ENCODE measurements at places on chromosomes 5 and 9.

GRCh38 chr9:22035591-22036011 is 26.5 kb upstream of the CDKN2B start:
- no peak for DNase-seq

DNA sequence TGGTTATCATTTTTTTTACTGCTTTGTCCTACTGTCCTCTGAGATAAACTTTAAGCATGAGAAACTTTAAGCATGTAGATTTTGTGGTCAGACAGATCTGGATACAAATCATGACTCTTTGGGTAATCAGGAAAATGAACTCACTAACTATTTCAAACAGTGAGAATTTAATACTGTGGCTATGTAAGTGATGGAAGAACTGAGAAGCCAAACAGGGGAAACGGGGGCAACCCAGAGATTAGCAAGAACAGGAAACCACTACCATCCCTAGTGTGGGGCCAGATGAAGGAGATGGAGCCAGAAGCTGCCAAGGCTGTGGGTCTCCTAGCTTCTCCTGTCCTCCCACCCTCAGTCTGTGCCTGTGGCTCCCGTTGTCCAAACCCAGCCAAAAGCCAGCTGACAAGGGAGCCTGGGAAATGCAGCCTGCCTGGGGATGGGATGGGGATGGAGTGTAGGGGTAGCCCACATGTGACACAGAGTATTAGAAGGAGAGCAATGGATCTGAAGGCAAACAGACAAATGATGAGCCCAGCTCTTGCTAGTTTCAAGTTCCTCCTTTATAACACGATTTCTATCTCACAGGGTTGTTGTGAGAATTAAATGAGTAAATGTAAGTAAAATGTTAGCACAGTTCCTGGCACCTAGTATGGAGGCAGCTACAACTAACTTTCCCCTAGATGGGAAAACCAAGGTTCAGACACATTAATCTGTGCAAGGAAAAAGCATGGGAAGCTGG is 27.7 kb upstream of the CDC23 start:
- DNase-seq: no peak

DNA sequence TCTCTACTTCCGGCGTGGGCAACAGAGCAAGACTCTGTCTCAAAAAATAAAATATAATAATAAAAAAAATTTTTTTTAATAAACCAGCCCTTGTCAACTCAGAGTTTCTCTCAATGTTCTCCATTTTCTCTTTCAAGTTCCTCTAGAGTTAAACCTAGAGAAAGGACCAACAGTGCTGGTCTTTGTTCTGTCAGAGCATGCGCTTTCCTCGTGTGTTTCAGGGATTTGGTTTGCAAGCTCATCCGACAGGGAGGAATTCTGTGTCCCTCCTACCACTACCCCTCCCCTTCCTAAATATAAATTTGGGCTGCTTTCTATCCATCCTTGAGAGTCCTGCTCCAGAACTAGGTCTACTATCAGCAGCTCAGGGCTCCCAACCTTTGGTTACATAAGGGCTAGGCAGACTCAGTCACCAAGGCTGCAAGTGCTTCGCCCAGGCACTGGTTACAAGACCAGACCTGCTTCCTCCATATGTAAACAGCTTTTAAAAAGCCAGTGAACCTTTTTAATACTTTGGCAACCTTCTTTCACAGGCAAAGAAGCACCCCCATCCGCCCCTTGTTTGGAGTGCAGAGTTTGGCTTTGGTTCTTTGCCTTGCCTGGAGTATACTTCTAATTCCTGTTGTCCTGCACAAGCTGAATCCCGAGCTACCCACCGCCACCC is 13.5 kb downstream of the SETX start:
- no peak for DNase-seq

DNA sequence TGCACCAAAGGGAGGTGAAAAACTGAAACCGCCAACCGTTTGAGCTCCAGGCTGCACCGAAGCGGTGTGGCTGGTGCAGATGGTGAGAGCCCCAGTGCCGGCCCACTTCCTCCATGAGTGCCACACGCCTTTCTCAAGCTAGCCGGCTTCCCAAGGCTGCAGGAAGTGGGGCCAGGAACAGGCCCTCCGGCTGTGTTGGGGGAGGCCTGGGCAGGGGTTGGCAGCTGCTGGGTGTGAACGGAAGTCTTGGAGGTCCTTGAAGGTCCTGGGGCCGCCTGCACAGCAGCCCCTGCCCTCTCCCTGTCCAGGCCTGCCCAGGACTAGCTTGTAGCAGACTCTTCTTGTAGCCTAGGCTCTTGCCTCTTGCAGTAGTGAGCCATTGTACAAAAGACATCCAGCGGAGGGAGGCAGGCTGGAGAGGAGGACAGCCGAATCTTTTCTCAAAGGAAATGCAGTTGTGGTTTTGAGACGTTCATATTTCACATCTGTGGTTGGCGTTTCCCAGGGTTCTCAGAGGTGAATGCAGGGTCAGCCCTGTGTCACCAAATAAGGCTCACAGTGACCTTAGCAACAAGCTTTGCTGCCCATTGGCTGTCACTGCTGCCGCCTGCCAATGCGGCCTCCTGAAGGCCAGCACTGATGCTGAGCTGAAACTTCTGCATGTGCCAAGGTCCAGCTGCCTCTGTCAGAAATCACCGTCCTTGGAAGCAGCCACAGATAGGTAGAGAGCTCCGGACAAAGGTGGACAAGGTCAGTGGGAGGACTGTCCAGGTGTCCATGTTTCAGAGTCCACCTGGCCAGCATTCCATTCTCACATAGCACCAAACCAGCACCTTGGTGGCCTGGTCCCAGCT is 23.9 kb downstream of the IRF1 start:
- no peak for DNase-seq

- no peak for DNase-seq
These were observed 13.4 kb downstream of the IRF1 start for GRCh38 chr5:132476876-132477781.

GRCh38 chr5:163938595-163938994 is 433.2 kb downstream of the MAT2B start:
- no peak for DNase-seq

DNA sequence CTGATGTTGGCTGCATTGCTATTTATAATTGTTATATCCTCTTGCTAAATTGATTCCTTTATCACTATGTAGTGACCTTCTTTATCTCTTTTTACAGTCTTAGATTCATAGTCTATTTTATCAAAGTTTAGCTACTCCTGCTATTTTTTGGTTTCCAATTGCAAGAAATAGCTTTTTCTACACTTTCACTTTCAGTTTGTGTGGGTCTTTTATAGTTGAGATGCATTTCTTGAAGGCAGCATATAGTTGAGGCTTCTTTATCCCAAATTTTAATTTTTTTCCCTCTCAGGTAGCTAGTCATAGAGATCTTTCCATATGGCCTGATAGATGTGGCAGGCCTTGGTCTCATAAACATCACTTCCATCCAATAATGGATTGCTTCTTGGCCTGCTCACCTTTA is 228.5 kb downstream of the COMMD10 start:
- no peak for DNase-seq

DNA sequence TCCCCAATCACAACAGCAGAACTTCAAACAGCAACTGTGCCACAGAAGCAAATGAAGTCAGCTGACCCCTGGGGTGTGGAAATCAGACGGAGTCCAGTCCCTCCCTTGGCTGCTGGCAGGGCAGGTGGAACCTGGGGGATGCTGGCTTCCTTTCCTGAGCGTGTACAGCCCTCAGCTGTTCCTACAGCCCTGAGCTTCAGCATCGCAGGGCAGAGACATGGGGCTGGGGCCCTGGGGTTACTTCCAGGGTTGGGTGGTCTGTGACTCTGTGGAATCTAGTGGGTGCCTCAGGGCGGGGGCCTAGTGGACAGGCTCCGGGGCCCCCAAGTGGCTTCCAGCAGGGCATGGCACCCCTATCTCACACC is 7.3 kb upstream of the RXRA start:
- DNase-seq: no peak

- no peak for DNase-seq
These were observed 122.1 kb upstream of the FBXL17 start for GRCh38 chr5:108503986-108504385.

DNA sequence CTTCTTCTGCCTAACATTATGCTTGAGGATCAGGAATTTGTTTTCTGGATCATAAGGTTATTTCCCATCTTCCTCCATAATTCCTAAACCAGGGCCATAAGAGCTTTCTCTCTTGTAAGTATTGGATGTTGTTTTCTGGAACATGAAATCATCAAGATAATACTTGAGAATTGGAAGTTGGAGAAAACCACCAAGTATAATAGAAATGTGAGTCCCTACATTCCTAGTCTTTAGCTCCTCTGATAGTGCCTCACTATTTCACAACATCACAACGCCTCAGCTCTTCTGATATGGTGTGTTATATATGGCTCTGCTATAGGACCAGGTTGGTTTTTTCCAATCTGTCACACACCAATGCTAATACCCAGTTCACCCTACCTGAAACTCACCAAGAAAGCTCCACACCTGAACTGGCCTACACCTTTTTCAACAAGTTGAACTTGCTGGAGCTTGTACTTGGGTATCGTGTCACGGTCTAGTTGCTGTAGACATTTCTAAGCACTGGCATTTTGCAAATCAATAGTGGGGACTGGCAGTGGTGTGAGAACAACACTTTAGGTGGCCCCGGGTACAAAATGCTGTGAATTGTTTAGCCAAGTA is 141.1 kb downstream of the ACTBL2 start:
- DNase-seq: no peak

GRCh38 chr5:87210743-87211142 is 56.9 kb upstream of the RASA1 start:
- no peak for DNase-seq

GRCh38 chr9:88006511-88007290 is 32.4 kb upstream of the CDK20 start:
- DNase-seq: peak; percentile 13

GRCh38 chr9:100352201-100352726 is 478 bp downstream of the TEX10 start:
- peak; percentile 27 for DNase-seq

GRCh38 chr9:117839862-117840261 is 135.7 kb downstream of the TLR4 start:
- no peak for DNase-seq

DNA sequence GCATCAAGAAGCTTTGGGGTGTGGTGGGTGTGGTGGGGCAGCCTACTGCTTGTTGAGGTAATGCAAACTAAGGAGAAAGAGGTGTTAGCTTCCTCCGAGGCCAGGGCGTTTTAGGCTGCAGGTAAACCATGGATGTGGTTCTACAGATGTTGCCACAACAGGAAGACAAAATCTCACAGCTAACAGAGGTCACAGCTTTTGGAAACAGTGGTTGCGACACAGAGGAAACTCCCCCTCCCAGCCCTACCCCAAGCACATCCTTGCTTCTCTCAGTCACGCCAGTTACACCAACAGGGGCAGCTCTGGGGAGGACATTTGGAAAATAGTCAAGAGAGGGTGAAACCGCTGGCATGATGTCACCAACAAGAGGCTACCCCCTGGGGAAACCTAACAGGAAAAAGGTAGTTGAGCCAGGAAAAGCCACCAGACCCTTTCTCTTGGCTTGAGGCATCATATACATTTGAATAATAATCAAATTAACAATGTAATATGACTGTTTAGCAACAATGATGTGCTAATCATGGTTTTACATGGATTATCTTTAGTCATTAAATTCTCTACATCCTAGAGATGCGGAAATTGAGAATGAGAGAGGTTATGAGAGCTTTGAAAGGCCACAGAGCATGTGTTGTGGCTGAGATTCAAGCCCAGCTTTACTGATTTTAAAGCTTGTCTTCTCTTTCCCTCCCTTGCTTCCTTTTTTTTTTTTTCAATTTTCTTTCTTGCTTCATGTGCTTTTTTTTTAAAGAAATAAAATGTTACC is 82.2 kb upstream of the IL12B start:
- DNase-seq: peak; percentile 27

- DNase-seq: no peak
These were observed 25.0 kb upstream of the C5orf47 start for GRCh38 chr5:173963867-173964441.

- no peak for DNase-seq
These were observed 46.2 kb upstream of the TUSC1 start for GRCh38 chr9:25724424-25724823.

- DNase-seq: no peak
These were observed 247.2 kb downstream of the CEMIP2 start for GRCh38 chr9:71521132-71521531.

DNA sequence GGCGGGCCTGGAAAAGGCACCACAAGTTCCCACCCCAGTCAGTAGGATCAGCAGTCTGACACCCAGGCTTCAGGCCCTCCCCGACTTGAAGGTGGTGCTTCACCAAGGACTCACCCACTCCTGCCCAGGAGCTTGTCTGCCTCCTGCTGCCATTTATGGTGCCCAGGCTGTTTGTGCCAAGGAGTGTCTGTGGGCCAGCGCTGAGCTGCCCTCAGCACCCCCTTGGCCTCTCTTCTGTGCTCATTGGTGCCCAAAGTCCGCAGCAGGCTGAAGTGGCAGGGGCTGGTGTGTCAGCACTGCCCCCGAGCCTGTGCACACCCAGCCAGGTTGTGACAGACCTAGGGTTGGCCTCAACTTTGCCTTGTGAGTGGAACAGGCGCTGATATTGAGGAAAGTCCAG is 23.5 kb downstream of the JMY start:
- no peak for DNase-seq

DNA sequence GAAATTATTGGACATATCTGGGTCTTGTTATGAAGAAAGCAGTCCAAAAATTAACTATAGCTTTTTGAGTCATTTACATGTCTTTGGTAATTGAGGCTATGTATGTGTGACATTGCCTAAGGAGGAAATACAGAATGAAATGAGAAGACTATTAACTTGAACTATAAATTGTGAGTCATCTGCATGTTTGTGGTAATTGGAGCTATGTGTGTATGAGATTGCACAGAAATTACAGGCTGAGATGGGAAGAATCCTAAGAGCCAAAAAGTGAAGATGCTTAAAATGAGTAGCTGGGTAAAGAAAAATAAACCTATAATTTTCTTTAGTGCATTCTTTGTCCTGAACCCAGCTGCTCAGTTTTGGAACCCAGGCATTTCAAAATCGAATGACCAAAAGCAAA is 747.6 kb upstream of the EDIL3 start:
- DNase-seq: no peak

DNA sequence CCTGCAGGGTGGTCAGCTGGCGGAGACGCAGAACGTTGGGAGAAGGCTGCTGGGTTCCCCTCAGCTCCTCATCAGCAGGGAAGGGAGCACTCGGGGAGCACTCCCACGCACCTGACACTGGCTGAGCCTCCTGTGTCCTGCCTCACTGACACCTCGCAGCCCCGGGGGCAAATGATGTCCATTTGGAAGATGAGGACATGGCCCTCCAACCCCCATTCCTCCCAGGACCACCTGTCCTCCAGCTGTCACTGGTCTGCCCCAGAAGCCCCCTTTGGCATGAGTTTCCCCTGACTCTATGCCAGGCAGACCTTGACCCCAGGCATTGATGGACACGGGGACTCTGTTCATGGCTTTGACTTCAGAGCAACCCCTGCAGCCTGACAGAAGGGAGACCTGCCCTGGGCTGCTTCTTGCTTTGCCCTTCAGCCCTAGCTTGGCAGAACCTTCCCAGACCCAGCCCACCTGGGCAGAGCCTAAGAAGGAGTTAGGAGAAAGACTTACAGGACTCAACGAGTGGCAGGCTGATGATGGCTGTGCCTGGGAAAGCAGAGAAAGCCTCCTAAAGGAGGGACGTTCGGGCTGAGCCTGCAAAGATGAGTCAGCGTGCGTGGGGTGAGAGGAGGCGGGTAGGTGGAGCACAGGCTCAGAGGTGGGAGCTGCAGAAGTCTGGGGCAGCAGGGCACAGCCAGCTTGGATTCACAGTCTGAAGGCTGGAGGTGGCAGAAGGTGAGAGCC is 90.6 kb downstream of the LMX1B start:
- DNase-seq: peak; percentile 43

All from stimulated activated CD4-positive, alpha-beta T cell treated with anti-CD3 and anti-CD28 coated beads, Interleukin-1b, Interleukin-23, amount 100 ng/mL, for 4 hours (primary cell).